Bronchial epithelial cell (primary cell): ENCODE measurements at places on chromosomes 1 and 21.

- DNase-seq = no peak
Observed at GRCh38 chr1:91885213-91885715, 687 bp downstream of the TGFBR3 start.

- no peak for DNase-seq
Observed at GRCh38 chr21:41774467-41775148, 7.8 kb upstream of the RIPK4 start.

GRCh38 chr1:36154765-36155407 is 1.1 kb upstream of the MAP7D1 start:
- DNase-seq = no peak

DNA sequence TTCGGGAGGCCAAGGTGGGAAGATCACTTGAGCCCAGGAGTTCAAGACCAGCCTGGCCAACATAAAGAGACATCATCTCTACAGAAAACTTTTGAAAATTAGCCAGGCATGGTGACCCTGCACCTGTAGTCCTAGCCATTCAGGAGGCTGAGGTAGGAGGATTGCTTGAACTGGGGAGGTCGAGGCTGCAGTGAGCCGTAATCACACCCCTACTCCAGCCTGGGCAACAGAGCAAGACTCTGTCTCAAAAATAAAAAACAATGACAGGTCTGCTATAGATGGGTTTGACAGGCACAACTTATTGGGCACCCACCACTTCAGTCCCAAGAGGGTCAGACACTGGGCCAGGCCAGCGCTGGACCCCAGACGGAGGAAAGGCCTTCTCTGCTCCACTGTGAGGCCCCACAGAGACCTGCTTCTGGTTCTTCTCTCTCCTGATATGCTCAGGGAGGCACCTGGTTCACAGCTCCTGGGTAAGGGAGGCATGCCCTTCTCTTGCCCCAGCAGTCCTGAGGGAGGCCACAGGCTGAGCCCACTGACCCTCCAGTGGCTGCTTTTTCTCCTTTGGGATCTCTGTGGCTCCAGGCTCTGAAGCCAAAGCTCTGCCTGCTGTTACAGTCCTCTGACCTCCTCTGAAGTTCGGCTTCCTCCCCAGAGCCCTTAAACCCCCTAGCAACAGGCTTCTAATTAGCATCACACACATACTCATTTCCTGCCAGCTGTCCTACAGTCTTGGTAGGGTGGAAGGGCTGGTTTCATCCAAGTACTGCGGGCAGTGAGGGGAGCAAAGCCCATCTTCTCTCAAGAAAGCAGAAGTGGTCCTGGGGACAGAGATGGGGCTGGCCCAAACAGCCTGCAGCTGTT is 14.4 kb downstream of the S100A16 start:
- DNase-seq = peak; percentile 32

DNA sequence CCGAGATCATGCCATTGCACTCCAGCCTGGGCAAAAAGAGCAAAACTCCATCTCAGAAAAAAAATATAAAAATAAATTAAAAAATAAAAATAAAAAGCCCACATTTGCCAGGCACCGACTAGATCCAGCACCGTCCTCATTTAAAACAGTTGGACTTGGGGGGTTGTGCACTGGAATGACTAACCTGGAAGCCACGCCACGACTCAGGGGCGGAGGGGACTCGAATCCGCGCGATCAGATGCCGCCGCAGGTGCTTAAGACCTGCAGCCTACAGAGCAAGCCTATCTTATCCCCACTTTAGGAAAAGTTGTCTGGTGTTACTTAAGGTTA is 38.5 kb downstream of the ZBTB8OS start:
- DNase-seq = no peak

GRCh38 chr1:4108331-4108730 is 208.3 kb upstream of the C1orf174 start:
- DNase-seq = no peak

DNA sequence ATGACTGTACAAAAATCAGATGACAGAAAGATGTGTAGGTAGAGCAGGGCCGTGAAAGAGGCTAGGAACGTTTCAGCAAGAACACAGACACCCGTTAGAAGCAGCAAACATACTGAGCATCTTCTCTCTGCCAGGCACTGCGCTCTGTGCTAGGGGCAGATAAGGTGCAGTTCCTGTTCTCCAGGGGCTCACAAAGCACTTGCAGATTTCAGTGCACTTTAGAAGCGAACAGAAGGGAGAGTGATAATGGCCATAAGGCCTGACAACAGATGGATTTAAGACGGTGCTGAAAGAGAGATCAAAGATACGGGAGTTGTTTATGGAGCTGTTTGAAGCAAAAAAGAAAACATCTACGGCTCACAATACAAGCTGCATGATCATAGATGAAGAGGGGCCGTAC is 200.3 kb upstream of the FOXD3 start:
- no peak for DNase-seq

DNA sequence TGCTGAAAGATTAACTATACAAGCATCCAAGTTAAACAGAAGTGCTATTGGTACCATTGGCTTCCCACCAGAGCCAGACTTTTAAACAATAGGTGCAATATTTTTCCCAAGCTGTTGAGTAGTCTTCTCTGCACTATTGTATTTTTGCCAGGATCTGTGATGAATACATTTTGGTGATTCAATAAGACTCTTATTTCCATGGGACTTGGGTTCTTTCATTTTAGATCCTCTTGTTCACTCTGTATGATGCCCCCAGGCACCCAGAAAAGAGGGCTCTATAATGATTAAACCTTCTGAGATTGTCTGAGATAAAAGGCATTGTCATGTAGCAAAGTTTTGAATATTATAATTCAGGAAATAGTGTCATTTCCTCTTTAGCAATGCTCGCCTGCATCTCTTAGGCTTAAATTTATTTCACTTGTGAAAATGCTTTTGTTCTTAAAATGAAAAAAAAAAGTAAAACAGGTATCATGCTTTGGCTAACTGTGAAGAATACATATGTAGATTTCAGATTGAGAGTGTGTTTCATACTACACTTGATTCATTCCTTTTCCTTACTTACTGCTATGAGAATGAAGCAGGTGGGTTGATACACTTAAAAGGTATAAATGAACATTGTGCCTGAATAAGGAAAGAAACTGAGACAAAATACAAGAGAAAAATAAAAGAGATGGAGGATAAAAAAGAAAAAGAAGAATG is 275.0 kb downstream of the HMCN1 start:
- peak; percentile 30 for DNase-seq

DNA sequence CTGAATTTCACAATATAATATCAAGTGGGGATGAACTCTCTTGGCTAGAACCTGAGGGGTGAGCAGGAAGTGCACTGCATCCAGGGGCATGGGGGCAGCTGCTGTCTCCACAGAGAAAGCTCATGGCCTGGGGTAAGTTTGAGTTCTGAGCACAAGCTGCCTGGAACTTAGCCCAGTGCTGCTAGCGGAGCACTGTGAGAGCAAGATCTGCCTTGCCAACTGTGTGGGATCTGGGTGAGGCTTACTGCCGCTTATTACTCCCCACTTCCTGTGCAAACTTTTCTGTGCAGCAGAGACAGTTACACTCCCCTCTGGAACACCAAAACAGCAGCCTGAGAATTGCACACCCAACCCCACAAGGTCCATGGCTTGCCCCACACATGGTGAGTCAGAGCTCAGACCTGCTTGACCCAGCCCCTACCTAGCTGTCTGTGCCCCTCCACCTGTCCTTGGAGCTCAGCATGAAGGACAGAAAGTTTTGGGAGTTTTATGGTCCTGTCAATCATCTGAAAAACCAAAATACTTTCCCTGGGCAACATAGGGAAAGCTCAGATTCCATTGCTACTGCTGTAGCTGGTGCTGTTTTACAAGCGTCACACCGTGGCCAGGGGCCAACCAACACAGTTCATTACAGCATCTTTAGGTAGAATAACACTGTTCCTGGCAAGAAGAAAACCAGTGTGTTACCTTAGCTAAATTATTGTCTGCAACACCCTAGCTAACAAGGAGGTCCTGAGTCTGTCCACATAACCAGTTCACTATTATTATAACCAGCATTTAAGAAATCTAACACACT is 762.1 kb upstream of the NEGR1 start:
- DNase-seq = no peak

DNA sequence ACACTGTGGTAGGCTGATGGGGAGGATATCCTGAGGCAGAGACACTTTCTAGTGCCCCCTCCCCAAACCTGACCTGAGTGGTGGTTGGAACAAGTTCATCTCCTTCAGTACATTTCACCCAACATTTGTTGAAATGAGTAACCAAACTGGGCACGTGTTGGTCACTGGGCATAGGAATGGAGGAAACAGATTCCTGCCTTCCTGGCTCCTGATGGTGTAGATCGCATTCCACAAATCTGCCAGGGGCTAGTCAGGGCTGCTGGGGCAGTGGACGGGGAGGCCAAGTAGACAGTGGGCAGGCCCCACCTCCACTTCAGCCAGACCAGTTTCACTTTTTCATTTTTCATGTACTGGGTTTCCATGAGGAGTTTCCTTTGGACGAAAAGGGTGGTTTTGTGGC is 16.5 kb upstream of the ALX3 start:
- DNase-seq = no peak

DNA sequence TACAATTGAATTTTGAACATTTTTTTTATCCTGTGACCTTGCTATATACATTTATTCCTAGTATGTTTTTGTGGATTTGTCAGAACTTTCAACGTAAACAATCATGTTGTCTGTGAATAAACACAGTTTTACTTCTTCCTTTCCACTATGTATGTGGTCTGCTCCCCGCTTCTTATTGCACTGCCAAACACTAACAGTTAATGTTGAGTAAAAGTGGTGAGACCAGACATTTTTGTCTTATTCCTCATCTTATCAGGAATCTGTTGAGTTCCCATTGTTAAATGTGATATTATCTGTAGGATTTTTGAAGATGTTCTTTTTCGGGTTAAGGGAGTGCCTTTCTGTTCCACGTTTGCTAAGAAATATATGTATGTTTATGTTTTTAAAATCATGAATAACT is 45.9 kb downstream of the CAMSAP2 start:
- no peak for DNase-seq

DNA sequence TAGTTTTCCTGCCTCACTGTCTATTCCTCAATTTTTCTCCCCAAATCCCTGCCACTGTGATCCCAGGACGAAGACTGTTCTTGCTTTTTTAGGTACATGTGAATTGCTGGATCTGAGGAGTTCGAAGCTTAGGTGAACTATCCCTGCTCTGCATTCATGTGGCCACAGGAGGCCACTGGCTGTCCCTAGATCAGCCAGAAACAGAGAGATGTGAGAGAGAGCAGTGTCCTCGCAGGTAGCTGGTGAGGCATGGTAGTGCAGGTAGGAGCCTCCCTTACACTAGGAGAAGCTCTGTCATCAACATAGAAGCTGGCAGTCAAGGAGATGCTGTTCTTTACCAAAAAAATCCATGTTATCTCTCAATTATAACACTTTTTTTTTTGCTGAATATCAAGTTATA is 71.5 kb downstream of the USP24 start:
- DNase-seq = no peak

DNA sequence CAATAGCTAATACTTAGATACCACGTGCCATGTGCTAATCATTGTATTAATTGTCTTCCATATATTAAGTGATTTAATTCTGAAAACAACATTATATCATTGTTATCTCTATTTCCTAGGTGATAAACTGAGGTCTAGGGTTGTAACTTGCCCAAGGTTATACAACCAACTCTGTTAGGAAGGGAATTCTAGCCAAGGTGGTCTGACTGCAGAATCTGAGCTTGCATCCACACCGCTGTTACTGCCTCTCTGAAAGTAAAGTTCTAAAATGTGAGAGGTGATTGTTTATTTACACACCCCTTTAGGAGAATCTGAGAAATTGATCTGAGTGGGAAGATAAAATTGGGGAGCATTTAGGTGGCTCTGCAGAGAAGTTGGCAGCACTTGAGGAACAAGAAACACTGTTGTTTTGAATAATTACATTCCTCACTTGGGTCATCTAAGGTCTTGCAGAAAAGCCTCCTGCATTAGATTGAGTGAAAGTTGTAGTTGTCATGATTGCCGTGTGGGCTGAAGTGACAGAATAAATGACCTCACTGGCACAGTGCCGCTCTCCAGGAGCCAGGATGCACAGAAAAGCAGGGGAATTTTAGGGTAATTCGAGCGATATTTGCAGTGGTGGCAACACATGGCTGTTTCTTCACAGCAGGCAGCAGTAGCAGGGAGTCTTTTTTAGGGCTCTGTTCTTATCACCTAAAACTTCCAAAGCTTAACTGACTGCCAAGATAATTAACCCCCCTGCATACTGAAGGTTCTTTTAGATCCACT is 121.7 kb downstream of the ADGRL4 start:
- no peak for DNase-seq

DNA sequence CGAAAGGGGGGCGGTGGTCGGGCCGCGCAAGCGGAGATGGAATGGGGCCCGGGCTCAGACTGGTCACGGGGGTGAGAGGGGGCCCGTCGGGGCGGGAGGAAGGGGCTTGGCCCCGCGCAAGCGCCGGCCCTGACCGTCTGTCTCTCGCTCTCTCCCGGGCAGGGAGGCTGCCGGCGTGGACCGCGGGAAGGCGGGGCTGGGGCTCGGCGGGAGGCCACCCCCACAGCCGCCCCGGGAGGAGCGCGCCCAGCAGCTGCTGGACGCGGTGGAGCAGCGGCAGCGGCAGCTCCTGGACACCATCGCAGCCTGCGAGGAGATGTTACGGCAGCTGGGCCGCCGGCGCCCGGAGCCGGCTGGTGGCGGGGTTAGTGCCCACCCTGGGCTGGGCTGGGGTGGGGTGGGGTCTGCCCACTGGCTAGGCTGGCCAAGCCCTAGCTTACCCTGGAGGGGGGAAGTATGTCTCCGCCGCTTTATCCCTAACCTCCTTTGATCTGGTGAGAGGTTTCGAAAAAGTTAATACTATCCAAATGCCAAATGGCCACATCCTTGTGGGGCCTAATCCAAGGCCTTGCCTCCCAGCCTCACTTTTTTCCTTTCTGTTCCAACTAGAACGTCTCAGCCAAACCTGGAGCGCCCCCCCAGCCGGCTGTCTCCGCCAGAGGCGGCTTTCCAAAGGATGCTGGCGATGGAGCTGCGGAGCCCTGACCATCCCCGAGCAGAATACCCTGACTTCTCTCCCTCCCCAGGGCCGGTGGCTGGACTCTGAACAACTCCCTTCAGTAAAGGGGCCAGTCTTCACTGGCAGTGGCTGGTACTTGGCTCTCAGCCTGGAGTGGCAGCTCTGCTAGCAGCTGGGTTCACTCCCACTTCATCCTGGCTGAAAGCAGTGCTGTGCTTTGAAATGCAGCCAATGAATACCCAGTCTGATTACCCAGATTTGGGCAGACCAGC is 636 bp upstream of the YRDC start:
- DNase-seq = peak; percentile 46
